CD4-positive, CD25-positive, alpha-beta regulatory T cell (primary cell): ENCODE measurements at places on chromosomes 7 and 10.

GRCh38 chr10:86074294-86074693 lies 292.3 kb downstream of the GRID1 start:
- DNase-seq, result no peak

DNA sequence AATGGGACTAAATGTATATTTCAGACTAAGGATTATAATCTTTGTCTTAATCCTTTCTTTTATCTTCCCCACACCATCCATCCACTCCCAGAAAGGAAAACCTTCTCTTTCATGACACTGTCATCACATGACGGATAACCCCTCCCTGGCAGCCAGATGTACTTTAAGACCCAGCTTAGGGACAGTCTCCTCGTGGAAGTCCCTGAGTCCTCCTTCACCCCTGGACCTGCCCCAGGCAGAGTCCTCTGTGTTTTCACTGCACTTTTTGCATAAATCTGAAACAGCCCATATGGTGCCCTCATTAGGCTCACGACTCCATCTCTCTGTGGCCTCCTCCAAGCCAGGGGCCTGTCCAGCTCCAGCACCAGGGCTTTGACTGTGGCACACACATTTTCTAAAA lies 16.0 kb downstream of the NRAP start:
- H3K27me3 ChIP-seq, result peaks cover 1% of the 10 kb centered on the region
- no peaks in the 10 kb centered on the region for H3K36me3 ChIP-seq
- H3K4me3 ChIP-seq, result no peak overlapping the region
- no peaks in the 10 kb centered on the region for H3K4me1 ChIP-seq
- DNase-seq, result no peak
- H3K27ac ChIP-seq, result no peak overlapping the region

DNA sequence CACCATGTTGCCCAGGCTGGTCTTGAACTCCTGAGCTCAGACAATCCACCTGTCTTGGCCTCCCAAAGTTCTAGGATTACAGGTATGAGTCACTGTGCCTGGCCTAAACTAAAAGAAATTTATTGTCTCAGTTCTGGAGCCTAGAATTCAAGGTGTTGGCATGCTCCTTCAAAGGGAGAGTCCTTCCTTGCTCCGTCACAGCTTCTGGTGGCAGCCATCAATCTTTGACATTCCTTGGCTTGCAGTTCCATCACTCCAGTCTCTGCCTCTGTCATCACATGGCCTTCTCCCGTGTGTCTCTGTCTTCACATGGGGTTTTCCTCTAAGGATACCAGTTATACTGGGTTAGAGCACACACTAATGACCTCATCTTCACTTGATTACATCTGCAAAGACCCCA lies 55.5 kb downstream of the DNAJC12 start:
- H3K4me1 ChIP-seq, result peaks cover 8% of the 10 kb centered on the region
- H3K36me3 ChIP-seq, result no peaks in the 10 kb centered on the region
- no peak overlapping the region for H3K4me3 ChIP-seq
- no peak overlapping the region for H3K27ac ChIP-seq
- H3K27me3 ChIP-seq, result no peaks in the 10 kb centered on the region

- no peak for DNase-seq
- no peaks in the 10 kb centered on the region for H3K4me1 ChIP-seq
Observed at GRCh38 chr7:94069162-94069739, 65.1 kb upstream of the BET1 start.

DNA sequence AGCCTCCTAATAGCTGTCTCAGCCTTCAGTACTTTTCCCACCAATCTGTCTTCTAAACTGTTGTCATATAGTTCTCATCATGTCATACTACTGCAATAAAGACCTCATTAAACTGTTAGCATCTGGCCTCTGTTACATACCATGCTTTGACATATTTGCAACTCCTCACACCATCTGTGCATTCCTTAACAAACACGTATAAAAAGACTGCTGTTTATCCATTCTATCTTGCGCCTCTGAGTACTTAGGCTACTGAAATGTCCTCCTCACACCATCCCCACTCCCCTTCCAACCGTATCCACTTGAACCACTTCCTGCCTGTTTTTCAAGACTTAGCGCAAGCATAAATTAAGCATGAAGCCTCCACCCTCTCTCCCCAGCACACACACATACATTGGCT lies 41.6 kb downstream of the SLC16A9 start:
- H3K4me3 ChIP-seq, result no peak overlapping the region
- no peaks in the 10 kb centered on the region for H3K36me3 ChIP-seq
- no peaks in the 10 kb centered on the region for H3K4me1 ChIP-seq
